Activated naive CD4-positive, alpha-beta T cell (primary cell): ENCODE measurements at places on chromosomes 7 and 10.

DNA sequence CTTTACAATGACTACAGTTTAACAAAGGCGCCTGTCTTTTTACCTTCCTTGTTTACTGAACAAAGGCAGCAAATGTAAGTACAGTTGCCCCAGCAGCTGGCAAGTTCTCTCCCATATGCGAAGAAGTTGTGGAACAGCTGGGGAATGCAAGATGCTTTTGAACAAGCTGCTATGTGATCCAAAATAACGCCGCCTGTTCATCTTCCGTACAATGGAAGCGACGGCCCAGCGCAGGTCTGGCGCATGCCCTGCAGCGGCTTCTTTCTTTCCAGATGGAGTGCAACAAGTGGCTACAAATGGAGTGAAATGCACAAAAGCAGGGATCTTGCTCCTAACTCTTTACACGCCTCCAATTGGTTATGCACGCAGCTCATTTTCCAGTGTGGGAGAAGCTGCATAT is 97.0 kb upstream of the SVIL start:
- no peak for DNase-seq

- no peak for DNase-seq
Observed at GRCh38 chr7:112431803-112432202, 18.5 kb upstream of the IFRD1 start.

DNA sequence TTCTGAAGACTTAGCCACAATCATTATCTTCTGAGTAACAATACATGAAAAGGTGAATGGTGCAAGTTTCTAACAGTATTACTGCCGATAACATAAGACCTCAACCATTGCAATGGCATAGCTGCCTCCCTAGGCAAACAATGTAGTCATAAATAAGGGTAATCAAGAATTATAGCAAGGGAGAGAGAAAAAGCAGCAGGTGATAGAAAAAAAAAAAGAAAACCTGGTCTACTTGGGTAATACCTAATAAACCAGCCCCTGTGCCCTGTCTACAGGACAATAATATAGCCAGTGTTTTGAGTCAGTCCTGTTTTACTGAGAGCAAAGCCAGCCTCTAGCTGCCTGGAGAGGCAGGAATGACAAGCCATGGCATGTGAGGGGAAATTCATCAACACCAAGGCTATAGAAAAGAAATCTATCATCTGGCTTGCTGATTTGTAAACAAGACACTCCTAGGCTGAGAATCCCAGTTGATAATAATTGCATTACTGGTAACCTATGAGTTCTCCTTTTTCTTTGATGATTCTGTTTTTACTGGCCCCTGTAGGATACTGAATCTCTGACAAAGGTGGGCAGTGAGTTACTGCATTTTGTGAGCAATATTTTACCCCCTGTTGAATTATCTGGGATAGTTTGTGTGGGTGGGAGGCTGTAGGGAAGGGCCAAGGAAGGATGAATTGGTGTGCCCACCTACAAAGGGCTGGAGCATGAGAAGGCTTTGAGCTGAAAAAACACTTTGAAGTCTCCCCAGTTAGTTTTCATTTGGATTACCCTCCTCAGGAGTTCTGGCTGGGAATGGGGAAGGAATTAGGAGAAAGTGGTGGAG is 1.7 kb upstream of the WEE2 start:
- no peak for DNase-seq

DNA sequence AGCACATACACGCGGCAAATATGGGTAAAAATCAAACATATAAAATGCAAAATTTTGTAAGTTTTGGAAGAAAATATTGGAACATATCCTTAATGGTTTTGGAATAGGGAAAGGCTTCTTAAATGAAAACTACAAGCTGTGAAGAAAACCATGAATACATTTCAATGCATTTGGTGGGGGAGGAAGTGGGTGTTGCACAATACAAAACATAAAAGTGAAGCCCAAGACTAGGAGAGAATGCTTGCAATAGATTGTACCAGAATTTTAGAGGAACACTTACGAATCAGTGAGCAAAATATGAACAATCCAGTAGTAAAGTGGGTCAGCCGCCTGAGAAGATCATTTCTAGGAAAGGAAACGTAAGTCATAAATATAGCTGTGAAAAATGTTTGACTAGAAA is 322.6 kb upstream of the MKI67 start:
- DNase-seq: no peak

DNA sequence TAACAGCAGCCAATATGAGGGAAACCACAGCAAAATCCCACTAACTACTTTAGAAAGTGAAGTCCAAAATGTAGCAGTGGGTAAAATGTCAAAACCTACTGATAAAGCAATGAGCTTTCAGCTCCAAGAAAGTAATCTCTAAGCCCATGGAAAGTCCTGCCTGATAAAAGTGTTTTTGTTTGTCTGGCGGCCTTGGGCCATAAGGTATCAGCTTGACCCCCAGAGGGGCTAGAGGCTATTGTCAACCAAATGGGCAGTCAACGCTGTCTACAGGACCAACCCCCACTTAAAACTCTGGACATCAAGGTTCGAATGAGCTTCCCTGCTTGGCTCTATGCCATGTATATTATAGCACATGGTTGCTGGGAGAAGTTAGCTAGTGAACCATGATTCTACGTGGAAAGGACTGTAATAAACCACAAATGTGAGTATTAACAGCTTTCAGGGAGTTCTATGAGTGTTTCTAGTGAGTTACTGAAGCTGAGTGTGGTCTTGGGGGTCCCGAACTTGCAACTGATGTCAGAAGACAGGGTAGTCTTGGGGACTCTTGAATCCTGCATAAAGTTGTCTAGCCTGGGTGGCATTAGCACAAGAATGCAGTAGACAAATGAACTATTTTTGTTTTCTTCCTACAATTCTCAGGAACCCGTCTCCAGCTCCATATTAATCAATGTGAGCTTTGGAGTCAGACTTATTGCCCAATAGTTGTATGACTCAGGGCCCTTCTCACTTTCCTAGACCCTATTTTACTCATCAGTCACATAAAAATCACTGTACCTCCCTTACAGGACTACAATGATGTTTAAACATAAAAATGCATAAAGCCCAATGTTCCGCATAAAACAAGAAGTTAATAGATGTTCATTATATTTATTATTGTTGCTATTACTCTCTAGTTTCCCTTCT is 164.9 kb downstream of the DGKI start:
- DNase-seq: no peak

- DNase-seq: no peak
Observed at GRCh38 chr10:77713521-77714280, 76.1 kb upstream of the KCNMA1 start.

- DNase-seq: no peak
Observed at GRCh38 chr10:34155812-34156211, 659.3 kb downstream of the PARD3 start.

GRCh38 chr7:130136579-130137167 is 66.3 kb downstream of the KLHDC10 start:
- no peak for DNase-seq

DNA sequence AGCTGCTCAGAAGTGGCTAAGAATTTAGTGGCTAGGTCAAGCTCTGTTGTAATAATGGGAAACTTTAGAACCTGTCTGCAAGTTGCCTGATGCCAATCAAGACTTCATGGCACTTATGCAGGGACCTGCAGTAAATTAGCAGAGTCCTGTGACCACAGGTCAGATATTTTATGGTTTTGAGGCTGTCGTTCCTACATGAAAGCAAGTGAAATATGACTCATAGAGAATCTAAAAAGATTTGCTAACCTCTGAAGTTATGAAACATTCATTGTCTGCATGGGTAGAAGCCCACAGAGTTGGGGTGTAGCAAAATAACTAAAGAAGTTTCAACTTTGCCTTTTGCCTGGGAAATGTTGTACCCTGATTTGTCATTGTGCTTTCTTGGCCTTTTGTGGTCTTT is 32.3 kb downstream of the SLC39A12 start:
- DNase-seq: no peak
